ENCODE measurements at places on chromosomes 2 and 18.

GRCh38 chr2:207474863-207475485, 54.8 kb upstream of the CREB1 start:
- no peak for DNase-seq

GRCh38 chr2:119293254-119293653, 69.6 kb downstream of the STEAP3 start:
- DNase-seq = no peak

GRCh38 chr2:176148751-176149421, 2.5 kb upstream of the HOXD4 start:
- no peak for DNase-seq

- no peak for DNase-seq
Measured at GRCh38 chr2:20400787-20401488, 45.9 kb upstream of the RHOB start.

DNA sequence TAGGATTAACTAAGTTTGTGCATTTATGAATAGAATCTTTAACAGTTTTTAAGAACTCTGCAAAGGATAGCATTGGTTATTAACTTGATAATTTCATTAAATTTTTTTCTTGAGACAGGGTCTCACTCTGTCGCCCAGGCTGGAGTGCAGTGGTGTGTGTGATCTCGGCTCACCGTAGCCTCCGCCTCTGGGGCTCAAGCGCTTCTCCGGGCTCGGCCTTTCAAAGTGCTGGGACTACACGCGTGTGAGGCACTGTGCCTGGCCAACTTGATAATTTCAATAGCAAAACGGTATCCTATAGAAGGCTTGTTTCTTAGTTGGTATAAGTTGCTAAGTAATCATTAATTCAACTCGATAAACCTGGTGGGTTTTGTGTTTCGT, 38.0 kb downstream of the ADNP2 start:
- DNase-seq = no peak

- DNase-seq = no peak
Measured at GRCh38 chr2:71332435-71332796, 834 bp downstream of the ZNF638 start.

GRCh38 chr2:127414638-127415592, 3.3 kb upstream of the PROC start:
- DNase-seq = no peak

- no peak for DNase-seq
Measured at GRCh38 chr2:126672980-126673605, 17.1 kb downstream of the GYPC start.

GRCh38 chr2:10447300-10447894, 730 bp downstream of the ODC1 start:
- no peak for DNase-seq

Data from NK-92 treated with Interleukin-12 subunit alpha and Interleukin-12 subunit beta, amount 100 ng/mL, for 24 hours (cell line).